ENCODE measurements at places on chromosomes 12 and 14. TPM values are rescaled to one million over a fixed set of nuclear protein-coding genes. Genes with fewer than 3 reads are reported as not detected.

DNA sequence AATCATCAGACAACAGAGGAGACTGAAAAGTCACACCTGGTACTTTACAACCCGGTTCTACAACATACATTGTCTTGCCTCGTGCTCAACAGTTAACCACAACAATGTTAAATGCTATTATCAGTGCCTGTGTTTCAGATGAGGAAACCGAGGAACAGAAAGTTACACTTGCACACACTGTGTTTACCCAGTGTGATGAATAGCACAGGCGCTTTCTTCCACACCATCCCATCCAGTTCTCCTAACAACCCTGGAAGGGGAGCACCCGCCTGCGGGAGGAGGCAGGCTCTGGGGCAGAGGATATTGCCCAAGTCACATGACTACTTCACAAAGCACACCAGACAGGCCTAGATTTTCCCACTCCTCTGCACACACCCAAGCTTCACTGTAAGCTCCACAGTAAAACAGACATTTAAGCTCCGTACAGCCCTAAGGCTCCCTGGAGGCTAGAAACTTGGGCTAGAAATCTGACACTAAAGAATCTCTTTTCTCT lies 21.8 kb downstream of the NCKAP5L start:
- no peak for DNase-seq
- H3K4me3 ChIP-seq, result no peak overlapping the region
- peaks cover 10% of the 10 kb centered on the region for H3K4me1 ChIP-seq
- H3K27ac ChIP-seq, result no peak overlapping the region
- H3K36me3 ChIP-seq, result peaks cover 23% of the 10 kb centered on the region
- no peaks in the 10 kb centered on the region for H3K27me3 ChIP-seq

DNA sequence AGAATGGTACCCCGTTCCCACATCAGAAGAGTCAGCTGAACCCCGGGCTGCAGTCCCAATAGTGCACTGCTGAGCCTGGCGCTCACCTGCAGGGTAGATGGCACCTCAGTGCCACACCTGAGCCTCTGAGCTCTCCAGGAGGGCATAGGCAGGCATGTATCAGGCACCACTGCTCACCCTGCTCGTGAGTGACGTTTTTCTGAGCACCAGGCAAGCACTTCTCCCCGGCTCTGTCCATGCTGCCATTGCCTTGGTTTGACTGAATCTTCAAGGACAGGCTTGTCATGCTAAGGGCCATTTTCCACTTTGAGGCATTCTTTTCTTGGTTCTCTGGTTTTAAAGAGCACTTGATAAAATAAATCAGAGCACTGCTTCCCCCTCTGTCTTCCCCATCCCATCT lies 161.6 kb upstream of the PRMT8 start:
- no peaks in the 10 kb centered on the region for H3K36me3 ChIP-seq
- H3K4me3 ChIP-seq, result no peak overlapping the region
- no peak for DNase-seq
- no peak overlapping the region for H3K27ac ChIP-seq
- H3K27me3 ChIP-seq, result peaks cover 3% of the 10 kb centered on the region

TAS2R43 gene
- total RNA-seq, result 0.99 TPM

POTEG gene
- not detected for total RNA-seq

All from fibroblast of lung (primary cell).